ENCODE measurements at places on chromosomes 6 and 20.

DNA sequence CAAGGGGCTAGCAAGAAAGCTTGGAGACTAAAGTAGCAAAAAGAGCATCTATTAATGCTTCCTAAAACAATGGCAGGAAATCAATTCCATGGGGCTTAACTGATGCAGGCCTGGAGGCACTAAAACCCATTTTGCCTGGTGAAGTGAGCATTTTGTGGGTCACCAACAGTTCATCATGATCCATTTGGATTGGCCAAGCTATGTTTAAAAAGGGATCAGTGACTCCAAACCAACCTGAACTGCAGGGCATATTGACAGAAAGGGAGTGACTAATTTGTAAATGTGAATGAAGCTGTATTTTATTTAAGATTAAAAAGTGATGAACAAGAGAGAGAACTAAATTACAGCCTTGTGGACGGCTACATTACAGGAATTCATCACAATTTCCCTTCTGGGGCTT lies 132.0 kb downstream of the PCSK2 start:
- no peak for ATAC-seq

GRCh38 chr6:37818536-37819176 lies 871 bp upstream of the ZFAND3 start:
- peak; percentile 89 for ATAC-seq

- ATAC-seq: no peak
Observed at GRCh38 chr6:43736844-43737243, 33.2 kb upstream of the VEGFA start.

- peak; percentile 6 for ATAC-seq
Observed at GRCh38 chr6:34056305-34057108, 89.4 kb downstream of the GRM4 start.

DNA sequence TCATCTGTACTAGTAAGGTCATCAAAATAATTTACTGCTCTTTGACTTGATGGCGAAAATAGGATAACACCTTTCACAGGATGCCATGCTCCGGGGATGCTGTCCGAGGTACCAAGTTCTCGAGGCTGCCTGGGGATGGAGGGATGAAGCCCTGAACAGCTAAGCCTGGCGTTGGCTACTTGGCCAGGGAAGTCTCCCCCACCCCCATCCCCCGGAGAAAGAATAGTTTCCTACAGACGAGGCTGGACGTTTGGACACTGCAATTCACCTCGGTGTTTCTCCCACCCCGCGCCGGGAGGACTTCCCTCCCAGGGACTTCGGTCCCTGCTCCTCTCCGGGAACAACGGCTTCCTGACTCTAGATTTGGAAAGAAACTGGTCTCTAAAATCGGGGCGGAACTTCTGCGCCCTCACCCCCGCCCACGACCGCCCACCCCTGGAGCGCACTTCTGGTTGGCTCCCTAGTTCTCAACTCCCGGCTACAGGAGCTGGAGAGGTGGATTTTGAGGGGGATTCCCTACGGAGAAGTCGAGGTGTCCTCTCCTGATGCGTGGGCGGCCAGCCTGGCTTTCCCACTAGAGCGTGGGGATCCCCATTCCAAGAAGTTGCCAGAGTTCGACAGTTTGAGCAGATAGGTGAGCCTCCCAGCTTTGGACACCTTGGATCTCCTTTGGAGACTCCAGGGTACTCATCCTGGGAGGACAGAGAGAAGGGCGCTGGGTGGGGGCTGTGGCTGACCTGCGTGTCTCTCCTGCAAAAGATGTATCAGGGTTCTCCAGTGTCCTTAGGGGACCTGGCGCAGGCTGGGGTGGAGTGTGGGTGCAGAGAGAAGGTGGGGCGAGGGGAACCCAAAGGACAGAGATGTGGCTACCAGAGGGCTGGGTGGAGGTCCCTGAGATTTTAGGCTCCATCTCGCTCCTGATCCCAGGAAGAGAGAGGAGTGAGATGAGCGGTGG lies 1.1 kb downstream of the PCSK2 start:
- no peak for ATAC-seq

DNA sequence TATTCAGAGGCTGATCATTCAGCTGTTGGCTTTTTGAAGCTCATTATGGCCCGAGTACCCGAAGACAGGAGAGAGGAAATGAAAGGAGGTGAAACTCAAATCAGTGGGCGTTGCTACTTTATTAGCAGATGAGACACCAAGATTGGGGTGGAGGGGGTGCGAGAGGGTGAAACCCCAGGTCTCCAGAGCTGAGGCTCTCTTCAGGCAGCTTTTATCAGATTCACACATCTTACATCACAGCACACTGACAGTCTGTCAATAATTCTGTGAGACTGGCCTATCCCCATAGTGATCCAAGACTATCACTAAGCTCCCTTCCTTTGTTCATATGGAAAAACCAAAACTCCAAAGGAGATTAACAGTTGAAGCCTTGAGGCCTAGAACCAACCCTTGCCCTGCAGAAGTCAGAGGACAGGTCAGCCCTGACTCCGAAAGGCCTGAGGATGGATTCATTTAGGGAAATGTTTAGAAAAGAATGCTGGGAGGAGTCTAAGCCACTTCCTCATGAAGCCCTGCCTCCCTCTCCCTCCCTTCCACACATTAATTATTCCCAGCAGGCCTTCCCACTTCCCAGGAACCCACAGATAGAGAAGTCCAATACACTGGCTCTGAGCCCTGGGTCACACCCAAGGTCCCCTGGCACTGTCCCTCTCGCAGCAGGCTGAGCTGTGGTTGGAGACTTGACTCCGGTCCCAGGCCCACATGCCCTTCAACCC lies 23.2 kb downstream of the TRERF1 start:
- peak; percentile 76 for ATAC-seq

Measured in stimulated activated memory B cell treated with anti-CD40 and anti-IgM and Interleukin-4, amounts not matched to agents 10 μg/mL and 1 μg/mL and 100 μg/mL, for 72 hours (primary cell).